ENCODE measurements at places on chromosomes 5 and 9. TPM values are rescaled to one million over a fixed set of nuclear protein-coding genes. Genes with fewer than 3 reads are reported as not detected.

DNA sequence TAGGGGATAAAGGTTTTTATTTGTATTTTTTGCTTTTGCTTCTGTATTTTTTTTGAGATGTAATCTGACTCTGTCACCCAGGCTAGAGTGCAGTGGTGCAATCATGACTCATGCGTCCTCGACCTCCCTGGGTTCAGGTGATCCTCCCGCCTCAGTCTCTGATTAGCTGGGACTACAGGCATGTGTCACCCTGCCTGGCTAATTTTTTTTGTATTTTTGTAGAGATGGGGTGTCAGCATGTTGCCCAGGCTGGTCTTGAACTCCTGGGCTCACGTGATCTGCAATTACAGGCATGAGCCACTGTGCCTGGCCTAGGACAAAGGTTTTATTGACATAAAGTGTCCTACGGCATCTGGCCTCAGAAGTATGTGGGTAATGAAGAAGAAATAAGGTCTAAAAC lies 297.1 kb upstream of the C9orf72 start:
- DNase-seq = no peak

GRCh38 chr5:51382521-51383130 lies 622 bp upstream of the ISL1 start:
- DNase-seq = no peak

- DNase-seq = no peak
Observed at GRCh38 chr9:137417161-137418021, 5.6 kb downstream of the EXD3 start.

- no peak for DNase-seq
Observed at GRCh38 chr9:137272241-137273094, 5.1 kb upstream of the TOR4A start.

DNA sequence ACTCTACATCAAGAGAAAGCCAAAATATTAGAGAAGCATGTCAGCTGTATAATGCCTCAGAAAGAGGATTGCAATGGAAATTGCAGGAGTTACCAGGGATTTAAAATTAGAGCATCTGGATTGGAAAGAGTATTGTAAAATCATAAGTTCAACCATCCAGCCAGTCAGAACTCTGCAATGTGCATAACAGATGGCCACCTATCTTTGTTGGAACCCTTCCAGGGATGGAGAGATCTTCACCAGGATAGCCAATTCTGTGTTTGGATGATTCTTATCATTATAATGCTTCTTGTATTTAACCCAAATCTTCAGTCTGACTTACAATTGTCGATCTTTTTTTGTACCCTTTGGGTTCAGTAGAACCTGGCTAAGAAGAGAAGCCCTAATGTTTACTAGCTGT lies 164.4 kb downstream of the TLR4 start:
- DNase-seq = no peak

- DNase-seq = no peak
Observed at GRCh38 chr5:124064956-124065355, 553.0 kb downstream of the CSNK1G3 start.

GRCh38 chr9:38313421-38313820 lies 79.1 kb upstream of the ALDH1B1 start:
- DNase-seq = no peak

The SLC38A9 gene
- total RNA-seq = 67.0 TPM

The RAB3C gene
- not detected for total RNA-seq

The GABRA1 gene
- total RNA-seq = not detected

The HSDL2 gene
- total RNA-seq = 18.4 TPM
